Pulmonary artery endothelial cell (primary cell): ENCODE measurements at places on chromosomes 13 and 19.

GRCh38 chr19:58387338-58388174 is 487 bp downstream of the RPS5 start:
- DNase-seq, result no peak

DNA sequence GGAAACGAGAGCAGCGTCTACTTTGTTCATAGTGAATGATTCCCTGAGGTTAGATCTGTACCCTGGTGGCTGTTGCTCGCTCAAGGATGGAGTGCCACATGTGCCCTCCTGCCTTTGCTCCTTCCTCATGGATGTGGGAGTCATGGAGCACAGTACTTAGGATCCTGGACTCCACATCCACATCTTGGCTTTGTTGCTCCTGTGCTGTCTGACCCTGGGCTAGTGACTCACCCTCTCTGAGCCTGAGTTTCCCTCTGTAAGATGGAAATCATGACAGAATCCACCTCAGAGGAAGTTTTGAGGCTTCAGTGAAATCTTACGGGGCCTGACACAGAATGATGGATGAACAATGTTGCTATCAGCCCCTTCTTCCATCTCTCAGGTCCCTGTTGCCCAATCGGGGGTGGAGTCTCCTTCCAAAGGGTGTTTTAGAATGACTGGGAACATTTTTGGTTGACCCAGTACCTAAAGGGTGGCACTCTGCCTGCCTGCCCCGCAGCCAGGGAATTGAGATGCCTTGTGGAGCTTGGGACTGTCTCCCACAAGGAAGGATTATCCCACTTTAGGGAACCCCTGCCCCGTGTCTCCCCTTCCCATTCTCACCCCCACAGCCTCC is 9.8 kb upstream of the TIMM50 start:
- no peak for DNase-seq

- no peak for DNase-seq
Measured at GRCh38 chr13:20669162-20669561, 34.3 kb upstream of the IL17D start.

DNA sequence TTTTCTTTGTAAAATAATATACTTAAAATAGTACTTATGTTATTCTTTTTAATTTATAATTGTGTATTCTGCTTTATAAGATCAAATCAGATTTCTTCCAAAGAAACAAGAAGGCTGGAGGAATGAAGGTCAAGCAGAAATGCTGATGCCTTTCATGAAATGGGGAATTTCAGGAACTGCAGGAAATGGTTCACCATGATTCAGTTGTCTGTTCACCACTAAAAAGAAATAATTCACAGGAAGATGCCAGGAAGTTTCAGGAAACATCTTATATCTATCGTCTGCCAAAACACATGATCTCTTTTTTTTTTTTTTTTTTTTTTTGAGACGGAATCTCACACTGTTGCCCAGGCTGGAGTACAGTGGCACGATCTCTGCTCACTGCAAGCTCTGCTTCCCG is 15.7 kb upstream of the SCEL start:
- no peak for DNase-seq

DNA sequence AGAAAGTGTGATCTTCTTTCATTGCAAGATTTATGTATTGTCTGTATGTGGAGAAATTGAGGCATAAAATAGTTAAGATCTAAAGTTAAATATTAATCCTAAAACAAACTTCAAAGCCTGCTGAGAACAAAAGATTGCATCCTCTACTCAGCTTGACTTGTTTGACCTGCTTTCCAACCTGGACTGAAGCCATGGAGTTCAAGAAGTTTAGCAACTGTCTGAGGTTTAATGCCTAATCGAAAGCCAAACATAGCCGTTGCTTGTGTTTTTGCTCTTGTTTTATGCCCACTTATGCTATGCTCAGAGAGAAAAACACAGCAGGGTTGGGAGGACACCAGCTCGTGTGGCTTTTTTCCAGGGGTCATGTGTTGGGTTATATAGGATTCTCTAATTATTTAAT is 135.6 kb downstream of the NUFIP1 start:
- DNase-seq, result no peak

DNA sequence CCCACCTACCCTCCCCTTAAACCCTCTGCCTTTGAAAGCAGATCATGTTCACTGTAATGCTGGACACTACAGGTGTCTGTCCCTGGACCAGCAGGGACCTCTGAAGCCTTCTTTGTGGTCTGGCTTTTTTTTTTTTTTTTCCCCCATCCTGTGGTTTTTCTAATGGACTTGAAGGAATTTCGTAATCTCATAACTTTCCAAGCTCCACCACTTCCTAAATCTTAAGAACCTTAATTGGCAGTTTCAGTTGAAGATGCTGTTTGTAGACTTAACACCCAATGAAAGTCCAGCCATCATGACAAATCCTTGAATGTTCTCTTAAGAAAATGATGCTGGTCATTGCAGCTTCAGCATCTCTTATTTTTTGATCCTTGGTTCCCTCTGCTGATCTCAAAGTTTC is 45.0 kb upstream of the LRCH1 start:
- no peak for DNase-seq

- no peak for DNase-seq
Measured at GRCh38 chr13:28548872-28549271, 53.9 kb upstream of the FLT1 start.

GRCh38 chr13:59494560-59494970 is 669.2 kb downstream of the DIAPH3 start:
- DNase-seq, result peak; percentile 79

GRCh38 chr13:114324334-114324733 is 10.0 kb downstream of the CHAMP1 start:
- no peak for DNase-seq

DNA sequence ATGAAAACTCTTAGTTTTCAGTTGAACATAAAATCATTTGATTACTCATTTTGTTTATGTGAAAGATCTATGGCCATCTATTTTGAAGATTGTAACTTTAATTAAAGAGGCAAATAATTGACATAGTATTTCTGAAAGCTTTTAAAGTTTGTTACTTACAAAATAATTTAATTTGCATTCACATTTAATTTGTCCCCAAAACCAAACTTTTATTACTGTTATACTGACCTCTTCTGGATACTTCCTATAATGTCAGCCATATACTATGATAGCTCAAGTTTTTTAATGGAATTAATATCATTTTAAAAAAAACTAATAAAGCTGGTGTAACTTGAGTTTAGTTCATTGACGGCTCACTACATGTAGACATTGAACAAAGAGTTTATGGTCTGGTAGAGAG is 4.9 kb upstream of the SGCG start:
- DNase-seq, result no peak

GRCh38 chr13:64423467-64423866 is 2806.7 kb downstream of the PCDH9 start:
- DNase-seq, result no peak

DNA sequence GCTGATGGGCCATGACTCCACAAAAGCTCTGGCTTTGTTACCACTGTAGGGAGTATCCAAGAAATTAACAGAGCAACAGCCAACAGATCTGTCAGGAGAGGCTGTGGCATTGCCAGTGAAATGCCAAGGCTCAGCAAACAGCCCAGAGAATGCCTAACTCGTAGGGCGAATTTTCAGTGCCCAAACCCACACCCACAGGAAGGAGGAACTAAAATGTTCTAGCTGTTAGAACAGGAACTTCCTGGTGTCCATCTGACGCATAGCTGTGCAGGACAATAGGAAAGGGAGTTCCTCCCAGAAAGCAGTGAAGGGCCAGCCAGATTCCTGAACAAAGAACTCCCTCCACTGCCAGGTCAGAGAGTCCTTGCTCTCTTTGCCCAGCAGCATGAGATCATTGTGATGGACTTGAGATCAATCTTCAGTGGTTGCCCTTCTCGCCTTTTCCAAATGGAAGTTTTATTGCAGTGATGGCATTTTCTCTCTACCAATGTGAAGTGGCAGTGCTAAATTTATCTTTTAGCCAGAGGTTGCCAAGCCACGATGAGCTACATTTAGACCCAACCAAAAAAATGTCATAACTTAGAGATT is 224.2 kb upstream of the STARD13 start:
- peak; percentile 78 for DNase-seq

GRCh38 chr13:65912516-65912915 is 1317.6 kb downstream of the PCDH9 start:
- no peak for DNase-seq
